NCI-H1417 (cell line): ENCODE measurements at places on chromosomes 4 and X.

GRCh38 chr4:39278476-39278875, 87.7 kb downstream of the RFC1 start:
- no peak for DNase-seq

DNA sequence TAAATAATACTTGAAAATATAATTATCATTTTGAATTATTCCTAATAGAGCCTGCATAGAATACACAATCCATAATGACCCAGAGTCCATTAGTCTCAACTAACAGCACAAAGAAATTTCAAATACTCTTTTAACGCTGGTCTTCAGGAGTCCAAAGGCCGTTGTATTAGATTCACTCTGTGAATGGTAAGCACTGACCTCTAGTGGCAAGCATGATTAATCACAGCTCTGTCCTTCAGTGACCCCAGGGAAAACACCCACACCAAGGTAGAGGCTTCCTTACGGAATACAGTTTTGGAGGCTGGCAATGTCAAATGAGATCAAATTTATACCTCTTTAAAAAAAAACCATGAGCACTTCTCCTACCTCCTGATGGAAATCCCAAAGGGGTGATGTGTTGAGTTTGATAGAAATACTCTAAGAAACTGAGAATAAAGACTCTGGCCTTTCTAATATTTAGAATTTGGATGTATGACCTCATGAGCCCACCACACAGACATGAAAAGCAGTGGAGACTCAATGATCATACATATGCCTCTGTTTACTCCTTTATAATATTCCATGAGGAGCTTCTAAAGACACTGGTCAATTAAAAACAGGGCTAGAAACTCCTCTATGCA, 147.2 kb upstream of the DKK2 start:
- DNase-seq: peak; percentile 40

DNA sequence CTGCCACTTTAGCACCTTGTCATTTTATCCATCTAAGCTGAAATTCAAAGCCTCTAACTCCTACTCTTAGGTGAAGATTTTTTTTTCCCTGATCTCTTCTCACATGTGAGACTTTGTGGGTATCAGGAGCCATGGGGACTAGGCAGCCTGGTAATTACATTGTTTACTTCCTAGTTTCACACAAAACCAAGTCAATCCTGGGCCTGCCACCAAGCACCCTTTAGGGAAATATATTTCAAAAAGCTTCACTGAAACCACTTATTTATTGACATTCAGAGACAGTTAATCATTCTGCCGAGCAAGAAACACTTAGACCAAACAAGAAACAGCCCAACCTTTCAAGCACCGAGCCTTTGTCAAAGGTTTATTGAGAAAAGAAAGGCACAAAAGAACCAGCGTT, 200.0 kb downstream of the RELL1 start:
- no peak for DNase-seq

GRCh38 chr4:186798951-186799659, 75.4 kb upstream of the FAT1 start:
- DNase-seq: no peak

- DNase-seq: no peak
Observed at GRCh38 chr4:41540687-41541086, 2.7 kb downstream of the LIMCH1 start.

DNA sequence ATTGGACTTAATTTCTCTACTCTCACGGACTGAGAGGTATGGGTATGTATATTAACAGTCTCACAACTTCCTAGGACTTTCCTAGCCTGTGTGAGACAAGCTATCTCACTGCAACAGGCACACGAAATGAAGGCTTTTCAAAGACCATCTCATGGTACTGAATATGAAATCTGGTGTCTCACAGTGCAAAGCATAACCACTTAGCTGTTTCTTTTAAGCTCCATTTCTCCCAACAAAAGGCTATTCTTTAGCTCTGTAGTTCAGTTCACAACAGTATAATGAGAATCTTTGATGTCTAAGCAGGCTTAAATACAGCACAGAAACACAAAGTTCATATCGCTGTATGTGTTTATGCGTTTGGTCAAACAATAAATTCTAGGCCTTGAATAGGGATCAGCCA, 116.2 kb upstream of the PCDH18 start:
- no peak for DNase-seq

DNA sequence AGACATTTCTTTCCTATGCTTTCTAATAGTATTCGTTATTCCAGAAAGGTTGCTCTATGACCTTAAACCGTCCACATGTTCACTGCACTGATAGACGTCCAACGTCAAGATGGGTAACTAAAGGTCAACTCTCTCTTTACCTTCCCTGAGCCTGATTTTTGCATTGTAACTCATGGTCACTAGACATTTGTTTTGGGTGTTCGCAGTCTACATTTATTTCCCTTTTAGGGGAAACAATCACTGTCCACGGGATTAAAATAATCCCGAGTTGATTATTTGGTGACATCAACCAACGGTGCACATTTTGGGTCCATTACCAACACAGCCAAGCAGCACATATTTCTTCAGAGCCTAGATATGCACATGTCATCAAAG, 540 bp upstream of the HADH start:
- DNase-seq: no peak

DNA sequence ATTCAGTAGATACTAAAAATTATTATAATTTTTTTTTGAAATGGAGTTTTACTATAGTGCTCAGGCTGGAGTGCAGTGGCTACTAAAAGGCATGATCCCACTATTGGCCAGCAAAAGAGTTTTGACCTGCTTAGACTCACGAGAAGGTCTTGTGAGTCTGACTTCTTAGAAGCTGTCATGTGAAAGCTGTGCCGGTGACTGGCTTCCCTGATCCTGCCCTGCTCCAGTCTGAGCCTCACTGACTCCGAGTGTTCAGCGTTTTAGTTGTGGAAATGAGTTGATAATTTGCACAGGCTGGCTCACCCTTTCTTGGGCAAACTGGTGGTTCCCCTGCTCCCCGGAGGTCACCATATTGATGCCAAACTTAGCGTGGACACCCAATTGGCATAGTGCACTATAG, 16.4 kb upstream of the CXCL8 start:
- no peak for DNase-seq

DNA sequence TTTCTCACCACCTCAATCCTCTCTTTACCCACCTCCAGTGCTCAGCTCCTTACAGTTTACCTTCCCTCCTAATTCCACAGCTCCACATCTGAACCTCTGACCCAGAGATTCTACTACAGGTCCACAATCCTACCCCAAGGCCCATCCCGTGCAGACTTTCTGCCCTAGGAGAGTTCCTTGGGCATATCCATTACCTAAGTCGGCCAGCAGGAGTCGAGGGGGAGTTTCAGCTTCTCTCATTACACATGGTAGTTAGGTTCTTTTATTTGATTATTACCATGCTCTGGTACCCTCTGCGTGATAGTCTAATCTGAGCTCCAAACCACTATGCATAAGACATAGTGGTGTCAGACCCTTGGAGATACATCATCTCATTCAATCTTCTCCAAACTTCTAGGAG, 117.9 kb downstream of the SH3RF1 start:
- DNase-seq: no peak

DNA sequence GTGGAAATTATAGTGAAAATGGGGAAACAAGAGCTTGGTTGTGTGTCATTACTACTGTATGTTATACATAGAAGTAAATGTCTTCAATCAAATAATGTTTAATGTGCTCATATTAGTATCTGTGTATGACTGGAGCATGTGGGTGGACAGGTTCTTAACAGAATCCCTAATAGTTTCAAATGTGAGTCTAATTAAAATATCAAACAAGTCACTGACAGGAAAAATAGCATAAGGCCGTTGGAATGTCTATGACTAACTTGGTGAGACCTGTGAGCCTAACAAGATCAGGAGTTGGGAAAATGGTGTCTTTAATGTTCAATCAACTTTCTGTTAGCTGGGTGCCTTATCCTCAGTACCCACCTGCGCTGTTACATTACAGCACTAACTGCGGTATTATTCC, 6.2 kb upstream of the CXCL3 start:
- DNase-seq: no peak

GRCh38 chr4:24781999-24782745, 13.2 kb upstream of the SOD3 start:
- DNase-seq: peak; percentile 16

DNA sequence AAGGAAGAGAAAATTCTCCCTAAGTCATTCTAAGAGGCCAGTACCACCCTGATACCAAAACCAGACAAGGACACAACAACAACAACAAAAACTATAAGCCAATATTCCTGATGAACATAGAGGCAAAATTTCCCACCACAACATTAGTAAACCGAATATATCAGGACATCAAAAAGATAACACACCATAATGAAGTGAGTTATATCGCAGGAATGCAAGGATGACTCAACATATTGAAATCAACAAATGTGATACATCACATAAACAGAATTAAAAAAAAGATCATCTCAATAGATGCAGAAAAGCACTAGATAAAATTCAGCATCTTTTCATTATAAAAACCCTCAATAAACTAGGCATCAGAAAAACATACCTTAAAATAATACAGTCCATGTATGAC, 1844.4 kb upstream of the PCDH10 start:
- no peak for DNase-seq

GRCh38 chrX:11474576-11474975, 181.4 kb downstream of the AMELX start:
- no peak for DNase-seq

DNA sequence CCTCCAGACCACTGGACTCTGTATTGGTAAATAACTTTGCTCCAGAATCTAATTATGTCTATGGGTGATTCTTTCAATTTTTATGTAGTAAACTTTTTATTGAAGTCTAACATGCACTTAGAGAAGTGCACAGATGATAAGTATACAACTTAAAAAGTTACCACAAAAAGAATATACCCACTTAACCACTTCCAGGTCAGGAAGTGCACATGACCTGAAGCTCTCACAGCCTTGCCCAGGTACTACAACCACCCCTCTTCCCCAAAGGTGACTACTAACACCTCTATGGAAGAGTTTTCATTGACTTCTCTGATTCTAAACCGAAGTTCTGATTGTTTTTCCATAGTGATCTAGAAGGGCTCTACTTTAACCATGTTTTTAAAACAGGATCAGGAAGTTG, 43.6 kb upstream of the SPRY1 start:
- DNase-seq: no peak

DNA sequence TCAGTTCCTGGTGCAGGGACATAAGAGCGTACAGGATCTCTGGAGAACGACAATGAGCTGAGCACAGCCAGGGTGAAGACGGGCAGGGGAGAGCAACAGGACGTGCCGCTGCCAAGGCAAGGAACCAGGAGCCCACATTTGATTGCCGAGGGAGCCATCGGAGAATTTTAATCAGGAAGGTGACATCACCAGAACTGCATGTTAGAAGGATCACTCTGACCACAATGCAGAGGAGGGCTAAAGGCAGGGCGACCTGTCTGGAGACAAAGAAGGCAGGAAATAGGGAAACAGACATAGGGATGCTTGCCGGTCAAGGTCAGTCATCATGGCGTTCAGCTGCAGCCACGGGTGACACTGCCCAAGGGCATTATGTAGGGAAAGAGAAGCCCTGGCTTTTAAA, 81.4 kb downstream of the RBM47 start:
- DNase-seq: no peak

- DNase-seq: no peak
Observed at GRCh38 chr4:129903861-129904260, 807.9 kb downstream of the C4orf33 start.

DNA sequence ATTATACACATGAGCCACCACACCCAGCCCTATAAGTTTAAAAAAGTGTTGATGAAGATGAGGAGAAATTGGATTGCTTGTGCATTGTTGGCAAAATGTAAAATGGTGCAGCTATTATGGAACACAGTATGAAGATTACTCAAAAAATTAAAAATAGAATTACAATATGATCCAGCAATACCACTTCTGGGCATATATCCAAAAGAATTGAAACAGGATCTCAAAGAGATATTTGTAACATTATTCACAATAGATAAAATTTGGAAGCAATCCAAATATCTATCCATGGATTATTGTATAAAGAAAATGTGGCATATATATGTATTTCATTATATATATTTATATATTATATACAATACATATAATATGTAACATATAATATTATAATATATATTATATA, 515.6 kb upstream of the GNPDA2 start:
- DNase-seq: no peak

- no peak for DNase-seq
Observed at GRCh38 chrX:30786374-30786773, 102.7 kb downstream of the TAB3 start.

DNA sequence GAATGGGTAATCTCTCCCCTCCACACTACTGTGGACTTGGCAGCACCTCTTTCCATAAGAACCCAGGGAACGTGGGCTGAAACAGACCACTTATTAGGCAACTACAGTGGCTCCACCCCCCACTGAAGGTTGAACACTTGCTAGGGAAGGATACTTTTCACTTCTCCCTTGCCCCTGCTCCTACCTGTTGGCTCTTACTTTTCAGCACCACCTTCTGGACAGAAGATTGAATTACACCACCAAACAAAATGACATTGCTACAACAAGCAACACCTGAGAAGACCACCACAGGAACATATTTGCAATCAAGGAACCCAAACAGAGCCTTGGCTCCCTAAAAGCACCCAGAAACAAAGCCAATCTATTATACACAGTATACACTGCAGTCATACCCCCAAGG, 132.1 kb upstream of the CXCL13 start:
- no peak for DNase-seq
